ENCODE measurements at places on chromosomes 2 and 18. TPM values are rescaled to one million over a fixed set of nuclear protein-coding genes. Genes with fewer than 3 reads are reported as not detected.

DNA sequence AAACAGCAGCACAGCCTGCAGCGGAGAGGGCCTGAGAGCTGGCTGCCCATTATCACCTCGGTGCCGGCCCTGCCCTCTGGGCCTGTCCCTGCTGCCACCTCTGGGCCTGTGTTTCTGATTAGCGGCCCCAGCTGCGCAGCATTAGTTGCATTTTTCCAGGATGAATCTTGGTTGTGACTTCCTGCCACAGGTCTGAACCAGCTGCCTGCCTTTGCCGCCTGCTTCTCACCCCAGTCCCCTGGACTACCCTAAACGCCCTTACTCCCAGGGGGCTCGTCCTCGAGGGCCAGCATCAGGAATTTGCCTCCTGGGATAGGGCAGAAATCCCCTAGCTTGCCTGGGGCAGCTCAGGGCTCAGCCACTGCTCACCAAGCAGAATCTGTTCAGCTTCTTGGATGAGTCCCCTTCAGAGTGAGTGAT is 342.8 kb downstream of the DYSF start:
- no peak for DNase-seq

DNA sequence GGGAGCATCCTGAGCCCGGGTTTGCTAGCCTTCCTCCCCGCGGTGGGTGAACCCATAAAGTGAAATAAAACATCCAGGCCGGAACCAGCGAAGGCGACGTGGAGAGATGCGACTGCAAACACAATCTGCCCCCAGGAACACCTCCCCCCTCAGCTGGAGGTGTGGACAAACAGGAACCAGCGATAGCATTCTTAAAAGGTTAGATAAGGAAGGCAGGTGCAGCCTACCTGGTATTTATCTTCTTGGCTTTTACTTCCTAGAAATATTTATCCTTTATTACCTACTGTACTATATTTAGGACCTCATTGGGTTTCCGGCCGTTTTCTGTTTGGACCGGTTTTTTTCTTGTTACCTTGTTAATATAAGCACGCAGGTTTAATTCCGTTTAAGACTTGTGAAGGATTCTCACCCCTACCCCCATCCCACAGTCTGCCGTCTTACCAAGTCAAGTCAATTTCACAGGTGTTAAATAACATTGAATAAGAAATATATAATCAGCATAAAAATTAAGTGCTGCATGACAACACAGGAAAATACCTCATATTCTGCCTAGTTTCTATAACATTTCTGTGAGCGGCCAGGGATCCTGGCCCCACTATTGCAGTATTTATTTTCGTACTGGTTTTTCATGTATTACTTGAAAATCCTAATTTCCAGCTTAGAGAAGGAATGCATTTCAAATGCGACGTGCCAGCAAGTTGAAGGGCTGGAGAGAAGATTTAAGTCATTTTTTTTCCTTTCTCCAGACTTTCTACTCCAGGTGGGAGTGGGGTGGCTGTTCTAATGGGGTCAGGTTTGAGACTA is 224.0 kb upstream of the ID2 start:
- DNase-seq, result no peak

GRCh38 chr2:154402213-154402612 is 296.3 kb upstream of the KCNJ3 start:
- no peak for DNase-seq

GRCh38 chr2:70712916-70713315 is 55.1 kb downstream of the ADD2 start:
- no peak for DNase-seq

- no peak for DNase-seq
Observed at GRCh38 chr18:44896846-44897245, 216.2 kb downstream of the SETBP1 start.

Gene KLHL29
- 1.7 TPM for total RNA-seq

DNA sequence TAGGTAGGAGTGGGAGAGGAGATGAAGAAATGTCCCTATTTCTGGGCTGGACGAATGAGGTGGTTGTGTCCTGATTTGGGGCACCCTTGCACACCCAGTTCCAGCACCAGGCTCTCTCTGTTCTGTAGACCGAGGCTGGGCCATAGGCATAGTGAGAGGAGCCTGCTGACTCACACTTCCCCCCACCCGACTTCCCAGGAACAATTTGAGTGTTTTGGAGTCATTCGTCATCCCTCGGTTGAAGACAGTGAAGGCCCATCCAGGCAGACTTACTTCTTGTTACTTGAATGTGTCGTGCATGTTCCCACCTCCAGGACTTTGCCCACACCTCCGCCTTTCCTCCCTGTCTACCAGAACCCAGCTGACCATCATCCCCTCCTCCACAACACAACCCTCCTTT is 179.1 kb downstream of the HAUS1 start:
- DNase-seq, result no peak

Gene LHCGR
- total RNA-seq, result not detected

Gene PROM2
- total RNA-seq, result 0.23 TPM

GRCh38 chr2:48200620-48201293 is 294.5 kb upstream of the FBXO11 start:
- no peak for DNase-seq

DNA sequence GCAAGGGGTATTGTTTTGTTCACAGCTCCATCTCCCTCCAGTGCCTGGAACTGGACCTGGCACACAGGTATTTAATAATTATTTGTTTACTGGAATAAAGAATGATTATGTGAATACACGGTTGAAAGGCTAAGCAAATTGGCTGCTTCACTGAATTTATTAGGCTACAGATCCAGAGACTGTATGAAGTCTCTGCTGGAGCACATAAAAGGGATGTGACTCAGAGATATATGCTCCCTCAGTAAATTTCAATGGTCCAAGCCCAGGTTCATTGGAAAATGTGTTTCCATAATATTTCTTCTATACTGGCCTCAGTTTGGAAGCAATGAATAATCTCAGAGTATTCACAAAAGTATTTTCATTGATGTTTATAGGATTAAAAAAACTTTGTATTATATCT is 121.5 kb upstream of the SCN1A start:
- no peak for DNase-seq

GRCh38 chr2:143684551-143685320 is 555.5 kb downstream of the ARHGAP15 start:
- no peak for DNase-seq

DNA sequence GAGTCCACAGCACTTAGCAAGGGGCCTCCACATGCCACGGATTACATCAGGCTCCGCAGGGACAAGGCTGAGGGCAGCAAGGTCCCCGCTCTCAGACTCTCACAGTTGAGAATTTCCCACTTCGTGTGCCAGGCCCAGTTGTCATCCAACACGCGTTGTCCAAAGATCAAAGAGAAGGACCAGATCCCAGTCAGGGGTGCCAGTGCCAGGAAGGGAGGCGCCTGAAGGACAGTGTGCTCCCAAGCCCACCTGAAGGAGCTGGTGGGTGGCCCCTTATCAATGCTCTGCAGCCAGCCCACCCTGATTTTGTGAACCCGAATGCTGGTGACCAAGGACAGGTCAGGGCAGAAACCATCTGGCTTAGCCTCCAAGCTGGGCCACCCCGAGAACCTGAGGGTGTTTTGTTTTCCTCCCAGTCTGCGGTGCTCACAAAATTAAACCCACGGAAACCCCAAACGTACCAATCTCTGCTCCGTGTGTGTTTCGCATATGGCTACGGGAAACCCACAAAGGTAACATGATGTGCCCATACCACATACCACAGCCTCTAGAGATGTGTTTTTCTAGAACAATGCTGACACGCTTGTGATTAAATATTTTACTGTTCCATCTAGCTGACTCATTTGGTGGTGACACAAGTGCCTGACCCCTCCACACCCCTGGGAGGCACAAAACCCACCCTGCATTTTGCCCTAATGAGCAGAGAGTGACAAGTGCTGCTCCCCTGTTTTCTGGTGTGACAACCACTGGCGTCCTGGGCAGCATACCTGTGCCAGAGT is 24.5 kb downstream of the CRACDL start:
- peak; percentile 18 for DNase-seq

Gene C2orf66
- 0.09 TPM for total RNA-seq

Gene ANKRD30BL
- total RNA-seq, result not detected

GRCh38 chr2:232794981-232795380 is 18.6 kb upstream of the KCNJ13 start:
- DNase-seq, result no peak

DNA sequence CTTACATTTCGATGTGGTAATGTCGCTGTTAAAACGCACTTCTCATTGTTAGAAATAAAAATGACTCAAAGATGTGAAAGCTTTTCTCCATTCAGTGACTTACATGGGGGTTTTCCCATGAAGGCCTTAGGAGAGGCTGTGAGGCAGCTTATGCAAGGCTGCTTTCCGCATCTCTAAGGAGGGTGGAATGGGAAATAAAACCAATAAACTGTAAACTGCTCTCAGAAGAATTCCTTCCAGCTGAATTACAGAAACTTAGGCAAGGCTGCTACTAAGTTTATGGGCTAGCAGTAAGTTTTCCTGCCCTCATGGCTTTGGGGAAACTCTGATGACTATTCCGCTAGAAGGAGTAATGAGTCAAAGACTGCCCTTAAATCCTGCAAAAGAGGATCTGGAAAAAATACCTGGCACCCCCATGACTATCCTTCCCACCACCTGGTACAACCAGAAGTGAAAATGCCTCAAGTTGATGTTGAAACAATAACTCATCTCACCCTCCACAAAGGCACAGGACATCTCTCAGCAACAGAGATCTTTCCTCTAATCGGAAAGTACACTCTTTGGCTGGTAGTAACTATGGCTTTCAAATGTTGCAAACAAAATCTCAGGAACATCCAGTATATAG is 97.7 kb upstream of the SMAD7 start:
- no peak for DNase-seq

All from activated CD4-positive, alpha-beta T cell treated with anti-CD3 and anti-CD28 coated beads for 36 hours (primary cell).